Activated T-cell treated with anti-CD3 and anti-CD28 coated beads, Interleukin-2, amount 50 U/mL, for 24 hours (primary cell): ENCODE measurements at places on chromosomes 13 and 19.

DNA sequence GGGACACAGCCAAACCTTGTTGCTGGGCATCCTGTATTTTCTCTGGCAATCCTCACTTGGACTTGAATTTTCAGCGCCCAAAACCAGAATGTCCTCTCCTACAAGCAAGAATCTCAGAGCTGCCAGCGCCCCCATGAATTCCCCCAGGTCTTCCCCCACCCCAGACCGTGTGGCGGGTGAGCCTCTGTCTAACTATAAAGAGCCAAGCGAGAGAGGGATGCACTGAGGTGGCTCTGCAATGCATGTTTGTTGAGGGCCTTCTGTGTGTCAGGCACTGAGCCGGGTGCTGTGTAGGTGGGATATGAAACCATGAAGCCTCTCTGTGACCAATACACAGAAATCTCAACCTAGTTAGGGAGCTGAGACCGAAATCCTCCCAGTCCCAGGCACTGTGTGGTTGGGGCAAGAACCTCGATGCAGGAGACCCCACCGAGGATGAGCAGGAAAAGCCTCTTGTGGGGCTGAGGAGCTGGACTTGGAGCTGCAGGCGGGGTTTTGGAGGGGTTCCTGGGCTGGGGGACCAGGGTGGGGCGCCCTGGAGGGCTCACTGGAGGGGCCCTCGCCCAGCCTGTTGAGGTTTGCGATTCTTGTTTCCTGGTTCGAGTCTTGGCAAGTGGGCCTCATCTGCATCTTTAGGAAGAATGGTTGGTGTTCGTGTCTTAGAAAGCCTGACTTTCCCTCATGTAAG lies 12.4 kb upstream of the PROZ start:
- no peak for DNase-seq

GRCh38 chr19:10398819-10399218 lies 4.5 kb downstream of the CDC37 start:
- DNase-seq, result no peak

- DNase-seq, result peak; percentile 75
Measured at GRCh38 chr19:29667901-29668341, 2.7 kb downstream of the PLEKHF1 start.

- peak; percentile 64 for DNase-seq
Measured at GRCh38 chr19:7515645-7516151, at the start of gene ZNF358. TSS of gene ZNF358 (plus strand) at chr19:7516103. CDS start at chr19:7519243, 3,140 bp downstream.

- no peak for DNase-seq
Measured at GRCh38 chr13:51620165-51620983, 36.1 kb downstream of the WDFY2 start.

GRCh38 chr19:28307963-28308362 lies 905.0 kb downstream of the UQCRFS1 start:
- DNase-seq, result no peak

GRCh38 chr19:54208784-54209057 lies 8.1 kb downstream of the RPS9 start:
- DNase-seq, result peak; percentile 69

- no peak for DNase-seq
Measured at GRCh38 chr13:89490661-89491060, 1819.5 kb downstream of the SLITRK5 start.
